Stimulated activated naive CD4-positive, alpha-beta T cell (primary cell): ENCODE measurements at places on chromosomes 5 and 9.

DNA sequence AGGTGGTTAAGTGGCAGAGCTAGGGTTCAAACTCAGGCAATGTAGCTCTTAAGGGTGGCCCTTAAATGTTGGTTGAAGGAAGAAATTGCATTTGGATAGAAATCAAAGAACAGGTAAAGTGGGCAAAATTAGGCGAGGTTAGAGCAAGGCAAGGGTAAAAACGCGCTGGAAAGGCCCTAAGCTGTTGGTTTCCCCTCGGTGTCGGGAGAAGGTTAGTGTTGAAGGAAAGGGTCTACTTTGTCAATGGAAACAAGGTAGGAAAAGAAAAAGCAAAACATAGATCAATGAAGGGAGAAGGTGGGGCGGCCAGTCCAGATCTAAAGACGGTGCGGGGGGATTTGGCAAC is 431 bp downstream of the FASTKD3 start:
- peak; percentile 32 for DNase-seq

DNA sequence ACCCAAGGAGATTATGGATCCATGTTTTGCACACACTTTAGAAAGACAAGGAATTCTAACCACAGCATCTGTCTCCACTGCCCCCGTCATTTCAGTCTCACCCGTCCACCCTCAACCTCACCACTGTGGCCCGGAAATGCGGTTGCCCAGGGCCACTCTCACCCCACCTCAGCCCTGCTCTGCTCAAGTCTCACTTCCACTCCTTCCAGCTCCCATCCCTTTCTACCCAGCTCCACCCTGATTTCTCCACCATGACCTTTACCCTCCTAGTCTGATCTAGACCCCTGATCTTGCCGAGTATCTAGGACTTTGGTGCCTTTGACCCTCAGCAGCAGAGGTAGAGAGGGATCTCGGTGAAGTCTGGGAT is 7.2 kb upstream of the KCNIP1 start:
- DNase-seq: no peak

- no peak for DNase-seq
Measured at GRCh38 chr5:124871303-124871702, 124.9 kb upstream of the ZNF608 start.

DNA sequence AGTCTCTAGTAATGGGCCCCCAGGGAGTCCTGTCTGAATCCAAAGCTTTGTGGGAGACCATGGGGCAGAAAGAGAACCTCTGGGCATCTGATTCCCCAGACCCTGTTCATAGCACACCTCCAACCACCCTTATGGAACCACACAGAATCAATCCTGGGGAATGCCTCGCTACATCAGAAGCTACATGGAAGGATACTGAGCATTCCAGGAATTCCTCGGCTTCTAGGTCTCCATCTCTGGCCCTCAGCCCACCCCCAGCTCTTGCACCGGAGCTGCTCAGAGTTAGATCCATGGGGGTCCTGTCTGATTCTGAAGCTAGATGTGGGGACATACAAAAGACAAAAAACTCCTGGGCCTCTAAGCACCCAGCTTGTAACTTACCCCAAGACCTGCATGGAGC is 28.4 kb downstream of the VCP start:
- DNase-seq: no peak

DNA sequence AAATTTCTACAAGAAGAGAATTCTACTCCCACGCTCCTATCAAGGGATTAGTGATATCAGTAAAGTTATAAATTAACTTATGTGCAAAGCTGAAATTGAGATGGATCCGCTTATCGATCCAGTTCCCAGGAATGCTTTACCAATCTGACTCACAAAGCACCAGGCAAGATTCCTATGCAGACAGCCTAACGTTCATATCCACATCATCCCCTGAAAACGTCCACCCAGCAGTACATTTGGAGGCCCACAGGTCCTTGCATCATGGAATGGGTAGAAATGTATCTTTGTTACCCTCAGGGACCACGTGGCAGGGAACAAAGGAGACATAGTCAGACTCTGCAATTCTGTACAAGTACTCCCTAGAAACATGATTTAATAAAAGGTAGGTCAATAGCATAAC is 147.4 kb downstream of the ESM1 start:
- no peak for DNase-seq

GRCh38 chr9:101674165-101674564 is 64.3 kb downstream of the GRIN3A start:
- no peak for DNase-seq

DNA sequence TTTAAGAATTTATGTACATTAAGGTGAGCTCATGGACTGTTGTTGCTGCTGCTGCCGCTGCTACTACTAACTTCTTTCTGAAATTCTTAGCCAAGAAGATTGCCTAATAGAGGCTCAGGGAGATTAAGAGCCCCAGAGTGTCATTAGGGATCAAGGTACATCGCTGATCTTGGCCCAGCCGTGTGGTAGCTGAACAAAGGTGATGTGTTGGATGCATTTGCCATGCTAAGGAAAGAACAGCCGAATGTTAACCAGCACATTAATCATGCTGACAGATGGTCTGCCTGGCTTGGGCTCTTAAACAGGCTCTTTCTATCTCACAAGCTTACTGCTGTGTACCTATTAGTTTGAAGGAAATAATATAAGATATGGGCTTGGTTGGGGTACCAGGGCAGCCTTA is 137.1 kb downstream of the KCTD16 start:
- no peak for DNase-seq

DNA sequence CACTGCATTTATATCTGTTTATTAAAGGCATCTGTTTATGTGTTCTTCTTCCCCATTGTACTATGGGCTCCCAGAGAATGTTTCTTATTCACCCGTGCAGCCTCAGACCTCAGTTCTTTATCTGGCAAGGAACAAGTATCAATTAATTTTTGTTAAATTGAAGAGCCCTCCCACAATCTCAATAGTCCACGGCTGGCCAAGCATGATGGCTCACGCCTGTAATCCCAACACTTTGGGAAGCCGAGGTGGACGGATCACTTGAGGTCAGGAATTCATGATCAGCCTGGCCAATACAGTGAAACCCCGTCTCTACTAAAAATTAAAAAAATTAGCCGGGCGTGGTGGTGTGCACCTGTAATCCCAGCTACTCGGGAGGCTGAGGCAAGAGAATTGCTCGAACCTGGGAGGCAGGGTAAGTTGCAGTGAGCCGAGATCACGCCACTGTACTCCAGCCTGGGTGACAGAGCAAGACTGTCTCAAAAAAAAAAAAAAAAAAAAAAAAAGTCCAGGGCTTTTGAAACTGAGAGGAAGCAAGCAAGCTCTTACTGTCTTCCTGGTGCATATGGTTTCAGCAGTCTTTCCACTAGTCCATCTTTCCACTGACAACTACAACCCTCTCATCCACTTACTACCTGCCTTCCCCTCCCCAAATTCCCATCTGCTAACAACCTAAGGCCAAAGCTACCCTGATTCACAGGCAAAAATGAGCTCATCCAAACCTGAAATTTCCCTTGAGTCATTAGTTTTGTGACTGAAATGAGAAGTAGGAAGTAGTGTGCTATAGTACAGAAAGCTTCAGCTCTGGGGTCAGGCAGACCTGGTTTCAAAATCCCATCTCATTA is 2.3 kb upstream of the HK3 start:
- no peak for DNase-seq

- no peak for DNase-seq
Measured at GRCh38 chr9:130912932-130913598, 16.5 kb upstream of the QRFP start.

- DNase-seq: no peak
Measured at GRCh38 chr5:114361724-114362196, at the start of gene KCNN2. KCNN2 (plus strand) TSS chr5:114362070; CDS start chr5:114362140, 70 bp downstream.

DNA sequence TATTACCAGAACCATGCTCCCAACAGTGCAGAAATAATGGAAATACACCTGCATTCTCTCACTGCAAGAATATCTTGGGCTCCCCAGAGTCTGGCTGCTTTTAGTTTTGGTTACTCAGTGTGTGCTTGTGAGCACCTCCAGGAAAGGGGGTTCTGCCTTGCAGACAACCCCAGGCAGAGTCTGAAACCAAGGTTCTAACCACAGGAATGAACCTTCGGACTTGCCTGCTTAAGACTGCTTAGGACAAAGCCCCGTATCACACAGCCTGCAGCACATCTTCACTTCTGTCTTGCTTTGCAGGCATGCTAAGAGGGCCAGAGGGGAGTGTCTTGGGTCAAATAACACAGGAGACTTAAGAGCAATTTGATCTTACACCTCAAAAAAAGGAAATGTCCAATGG is 94.8 kb upstream of the SPATA31C2 start:
- DNase-seq: no peak

DNA sequence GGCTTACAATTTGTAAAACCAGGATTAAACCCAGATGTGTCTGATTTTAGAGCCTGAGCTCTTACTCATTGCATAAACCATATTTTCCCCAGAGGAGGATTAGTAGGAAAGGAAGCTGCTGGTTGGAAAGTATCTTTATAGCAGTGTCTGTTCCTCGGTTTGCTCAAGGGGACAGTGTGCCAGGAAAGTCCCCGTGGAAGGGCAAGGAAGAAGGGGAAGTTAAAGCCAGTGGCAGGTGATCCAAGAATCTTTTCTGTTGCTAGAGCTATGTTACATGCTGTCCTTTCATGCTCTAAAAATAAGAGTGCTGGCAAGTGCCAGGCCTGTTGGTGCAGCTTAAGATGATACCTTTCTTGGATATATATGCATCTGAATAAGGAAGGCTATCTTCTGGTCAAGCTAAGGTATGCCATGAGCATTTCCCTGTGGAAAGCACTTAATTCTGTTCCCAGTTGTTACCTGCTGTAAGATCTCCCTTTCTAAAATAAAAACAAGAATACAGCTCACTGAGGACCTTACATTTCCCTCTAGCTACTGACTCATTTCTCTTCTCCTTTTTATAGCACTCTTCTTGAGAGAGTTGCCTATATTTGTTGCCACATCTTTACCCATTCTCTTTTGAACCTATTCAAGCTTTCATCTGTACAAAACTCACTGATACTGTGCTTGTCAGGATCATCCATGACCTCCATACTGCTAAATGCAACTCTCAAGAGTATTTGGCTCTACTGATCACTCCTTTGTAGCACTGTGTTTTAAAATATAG is 8.0 kb downstream of the PDCD1LG2 start:
- no peak for DNase-seq

DNA sequence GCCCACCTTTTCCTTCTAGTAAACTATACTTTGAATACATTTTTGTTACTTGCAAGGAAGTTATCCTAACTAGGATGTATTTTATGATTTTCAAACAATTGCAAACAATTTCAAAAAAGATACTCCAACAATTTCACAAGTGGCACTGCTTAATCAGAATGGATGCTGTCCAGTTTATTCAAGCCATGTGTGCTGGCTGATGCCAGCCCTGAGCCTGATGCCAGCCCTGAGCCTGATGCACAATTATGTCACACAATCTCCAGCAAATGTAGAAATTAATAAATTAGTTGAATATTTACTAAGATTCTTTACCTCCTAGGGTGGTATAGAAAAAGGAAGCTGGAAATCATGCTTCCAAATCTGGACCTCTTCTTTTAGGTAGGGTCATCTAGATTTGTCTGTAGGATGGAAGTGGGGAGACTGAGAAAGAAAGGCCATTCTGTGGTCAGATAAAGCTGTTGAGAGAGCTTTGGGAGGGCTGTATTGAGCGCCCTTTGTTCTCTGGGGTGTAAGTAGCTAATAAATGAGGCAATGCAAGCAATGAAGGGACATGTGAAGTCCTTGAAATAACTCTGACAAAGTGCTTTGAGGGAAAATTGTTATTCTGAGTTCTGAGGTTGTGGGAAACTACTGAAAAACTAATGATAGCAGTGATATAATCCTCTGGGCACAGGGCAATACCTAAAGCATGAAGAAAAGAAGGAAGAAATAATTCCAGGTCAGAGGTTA is 5.8 kb upstream of the C6 start:
- no peak for DNase-seq

- DNase-seq: no peak
Measured at GRCh38 chr9:70398145-70398556, 16.3 kb downstream of the KLF9 start.

GRCh38 chr5:143882520-143882919 is 70.6 kb downstream of the HMHB1 start:
- no peak for DNase-seq

DNA sequence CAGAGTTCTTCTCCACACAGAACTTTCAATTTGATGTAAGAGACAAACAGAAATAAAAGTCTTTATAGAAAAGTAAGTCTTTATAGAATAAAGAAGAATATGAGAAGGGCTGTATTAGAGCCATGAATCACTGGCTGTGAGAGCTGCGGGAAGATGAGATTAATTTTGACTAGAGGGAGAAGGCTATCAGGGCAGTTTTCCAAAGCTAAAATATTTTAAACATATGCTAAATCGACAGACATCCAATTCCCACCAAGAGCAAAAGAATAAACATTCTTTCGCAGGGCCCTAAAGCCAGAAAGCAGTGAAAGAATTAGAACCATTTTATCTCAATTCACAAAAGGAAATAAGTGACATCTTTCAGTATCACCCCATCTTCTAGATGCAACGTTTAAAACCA is 208.3 kb upstream of the MAP3K1 start:
- DNase-seq: no peak

- DNase-seq: no peak
Measured at GRCh38 chr5:154834053-154834452, 16.4 kb downstream of the FAXDC2 start.

GRCh38 chr9:34688329-34689115 is 2.6 kb downstream of the CCL19 start:
- no peak for DNase-seq

GRCh38 chr9:137136881-137137607 is 1.9 kb upstream of the GRIN1 start:
- no peak for DNase-seq

- DNase-seq: no peak
Measured at GRCh38 chr9:27151693-27152404, 42.8 kb downstream of the TEK start.

- no peak for DNase-seq
Measured at GRCh38 chr9:134712926-134713325, 71.3 kb downstream of the COL5A1 start.

GRCh38 chr5:31999470-31999869 is 174.6 kb downstream of the GOLPH3 start:
- DNase-seq: no peak

GRCh38 chr5:74372502-74373064 is 267.9 kb downstream of the ENC1 start:
- DNase-seq: no peak

GRCh38 chr5:976849-977751 is 31.5 kb upstream of the NKD2 start:
- no peak for DNase-seq

GRCh38 chr9:35415402-35416097 is 74.4 kb upstream of the RUSC2 start:
- no peak for DNase-seq

GRCh38 chr5:172925336-172925948 is 33.8 kb upstream of the RPL26L1 start:
- no peak for DNase-seq
